NCI-H446 treated with DMSO at 0.1 percent for 48 hours (cell line): ENCODE measurements at places on chromosomes 12 and 14.

DNA sequence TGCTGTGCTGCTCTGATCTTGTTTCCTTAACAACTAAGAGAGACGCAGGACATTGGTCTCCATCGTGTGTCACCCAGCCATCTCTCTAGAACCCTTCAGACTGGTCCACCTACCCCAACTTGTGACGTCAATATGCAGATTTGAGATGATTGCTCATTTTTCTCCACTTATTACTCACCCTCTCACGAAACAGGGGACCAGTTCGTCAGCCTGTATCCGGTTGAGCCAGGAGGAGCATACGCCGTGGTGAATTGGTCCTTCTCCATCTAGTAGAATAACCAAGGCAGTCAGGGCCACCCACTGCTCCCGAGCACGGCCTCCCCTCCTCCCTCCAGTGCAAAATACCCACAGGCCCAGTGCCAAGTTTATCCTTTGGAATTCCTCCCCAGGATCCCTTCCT, 36.2 kb upstream of the FBXO21 start:
- no peak for DNase-seq

GRCh38 chr12:52268212-52268611, 6.2 kb upstream of the KRT86 start:
- DNase-seq = no peak

GRCh38 chr12:106081606-106082005, 57.1 kb downstream of the NUAK1 start:
- no peak for DNase-seq

DNA sequence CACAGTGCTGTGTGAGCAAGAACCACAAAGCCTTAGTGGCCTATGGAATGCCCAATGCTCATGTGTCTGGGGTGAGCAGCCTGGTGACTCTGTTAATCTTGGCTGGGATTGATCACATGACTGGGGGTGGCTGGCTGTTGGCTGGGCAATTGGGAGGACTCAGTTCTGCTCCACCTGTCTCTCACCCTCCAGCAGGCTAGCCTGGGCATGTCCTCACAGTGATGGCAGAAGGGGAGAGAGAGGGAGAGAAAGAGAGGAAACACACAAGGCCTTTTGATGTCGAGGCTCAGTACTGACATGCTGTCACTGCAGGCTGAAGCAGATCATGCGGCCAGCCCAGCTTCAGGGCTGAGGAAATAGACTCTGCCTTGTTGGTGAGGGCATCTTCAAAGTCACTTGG, 136.8 kb downstream of the TBX5 start:
- DNase-seq = no peak

- no peak for DNase-seq
These were observed 20.9 kb downstream of the AKAP6 start for GRCh38 chr14:32350020-32350419.

GRCh38 chr12:49487605-49488004, 51.2 kb upstream of the KCNH3 start:
- DNase-seq = no peak

- no peak for DNase-seq
These were observed 764 bp upstream of the SPTB start for GRCh38 chr14:64880221-64881121.

DNA sequence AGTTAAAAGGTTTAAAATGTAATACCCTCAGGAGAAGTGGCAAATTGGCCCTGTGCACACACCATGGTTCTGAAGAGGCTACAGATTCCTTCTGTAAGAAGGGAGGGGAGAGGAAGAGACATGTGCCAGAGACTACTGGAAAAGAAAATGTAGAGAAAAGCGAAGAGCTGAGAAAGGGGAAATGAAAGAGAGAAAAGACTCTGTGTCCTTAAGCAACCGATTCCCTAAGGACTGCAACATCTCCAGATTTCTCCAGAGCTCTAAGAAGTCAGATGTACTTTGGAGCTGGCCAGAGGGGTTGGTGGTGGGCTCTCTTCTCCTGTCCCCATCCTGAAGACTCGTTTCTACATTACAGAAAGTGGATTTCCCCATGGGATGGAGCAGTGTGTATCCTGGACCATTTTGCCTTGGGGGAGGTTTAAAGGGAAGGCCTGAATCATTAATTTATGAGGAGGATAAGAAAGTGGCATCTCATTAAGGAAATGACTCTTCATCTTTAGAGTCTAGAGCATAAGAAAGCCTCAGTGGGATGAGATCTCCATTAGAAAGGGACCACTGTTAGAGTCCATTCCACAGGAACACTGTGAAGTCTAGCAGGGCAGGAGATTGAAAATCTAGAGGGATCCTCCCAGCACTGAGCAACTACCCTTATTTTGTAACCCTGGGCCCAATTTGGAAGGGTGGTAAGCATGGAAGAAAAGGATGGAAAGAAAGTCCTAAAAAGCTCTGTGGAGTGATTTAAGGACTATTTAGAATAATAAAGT, 45.5 kb upstream of the FUT8 start:
- DNase-seq = no peak

- DNase-seq = no peak
These were observed 68.9 kb downstream of the SLC6A15 start for GRCh38 chr12:84843593-84844144.

GRCh38 chr12:3655328-3655900, 97.5 kb downstream of the CRACR2A start:
- no peak for DNase-seq

- no peak for DNase-seq
These were observed 132.0 kb upstream of the NOVA1 start for GRCh38 chr14:26729851-26730250.

DNA sequence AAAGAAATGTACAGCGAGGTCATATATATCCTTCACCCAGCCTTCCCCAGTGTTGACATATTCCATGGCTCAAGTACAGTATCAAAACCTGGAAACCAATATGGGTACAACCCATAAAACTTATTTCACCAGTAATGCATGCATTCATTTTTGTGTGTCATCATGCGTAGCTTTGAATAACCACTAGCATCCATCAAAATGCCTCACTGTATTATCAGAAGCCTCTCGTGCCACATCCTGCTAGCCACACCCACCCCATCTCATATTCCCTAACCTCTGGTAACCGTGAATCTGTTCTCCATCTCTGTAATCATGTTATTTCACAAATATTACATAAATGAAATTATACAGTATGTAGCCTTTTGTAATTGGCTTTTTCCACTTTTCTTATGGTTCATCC, 314.3 kb downstream of the RAD51B start:
- no peak for DNase-seq

- DNase-seq = peak; percentile 33
These were observed 10.8 kb downstream of the MTERF2 start for GRCh38 chr12:106975993-106976658.

GRCh38 chr12:3275171-3276041, 198.2 kb downstream of the TSPAN9 start:
- DNase-seq = no peak

GRCh38 chr12:78641837-78642423, 222.6 kb upstream of the SYT1 start:
- no peak for DNase-seq

GRCh38 chr12:2855546-2855945, 1.3 kb downstream of the TEX52 start:
- no peak for DNase-seq

GRCh38 chr14:92463141-92463540, 50.4 kb upstream of the RIN3 start:
- no peak for DNase-seq

GRCh38 chr14:45112896-45113781, 21.1 kb downstream of the FKBP3 start:
- DNase-seq = no peak

DNA sequence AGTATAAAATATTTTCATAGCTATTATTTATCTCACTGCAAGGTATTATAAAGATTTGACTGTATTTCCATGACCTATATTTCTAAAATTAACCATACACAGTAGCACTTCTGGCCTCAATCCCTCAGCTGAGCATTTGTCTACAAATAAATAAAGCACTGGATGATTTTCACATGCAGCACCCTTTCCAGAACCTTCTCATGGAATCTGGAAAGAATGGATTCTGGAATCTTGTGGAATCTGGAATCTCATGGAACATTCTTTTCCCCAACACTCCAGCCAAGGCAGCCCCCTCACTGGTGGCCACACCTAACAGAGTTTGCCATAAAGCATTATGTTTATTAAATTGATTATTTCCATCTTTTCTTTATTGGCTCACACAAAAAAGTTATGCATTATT, 199.2 kb downstream of the MSRB3 start:
- DNase-seq = no peak

DNA sequence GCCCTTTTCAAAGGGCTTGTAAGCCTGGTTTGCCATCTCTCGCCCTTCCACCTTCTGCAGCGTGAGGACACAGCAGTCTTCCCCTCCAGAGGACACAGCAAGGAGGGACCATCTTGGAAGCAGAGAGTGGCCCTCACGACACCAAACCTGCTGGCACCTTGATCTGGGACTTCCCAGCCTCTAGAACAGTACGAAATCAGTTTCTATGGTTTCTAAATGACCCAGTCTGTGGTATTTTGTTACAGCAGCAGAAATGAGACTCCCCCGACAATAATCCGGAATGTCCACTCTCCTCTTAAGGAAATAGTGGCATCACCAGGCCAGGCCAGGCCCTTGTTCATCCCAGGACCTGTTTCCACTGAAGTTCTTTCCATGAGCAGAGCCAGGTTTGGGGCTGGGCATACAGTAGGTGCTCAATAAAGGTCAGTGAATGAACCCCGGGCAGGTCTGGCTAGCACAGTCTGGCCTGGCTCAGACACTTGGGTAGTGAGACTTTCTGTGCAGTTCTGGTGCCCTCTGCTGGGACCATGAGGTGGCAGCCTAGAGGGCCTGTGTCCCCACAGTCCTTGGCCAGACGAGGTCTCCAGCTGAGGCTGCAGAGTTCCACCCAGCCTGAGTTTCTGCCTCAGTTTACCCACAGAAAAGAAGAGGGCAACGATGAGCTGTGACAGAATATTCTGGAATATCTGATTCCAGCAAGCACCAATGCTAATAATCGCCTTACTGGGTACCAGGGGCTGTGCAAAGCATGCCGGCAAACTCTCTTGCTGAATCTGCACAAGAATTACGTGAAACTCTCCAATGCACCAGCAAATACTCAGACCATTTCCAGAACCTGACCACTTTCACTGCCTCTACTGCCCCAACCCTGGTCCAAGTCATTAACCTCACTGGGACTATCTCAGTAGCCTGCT, 14.0 kb downstream of the ABCB9 start:
- peak; percentile 6 for DNase-seq

GRCh38 chr14:95431199-95432143, 85.0 kb downstream of the SYNE3 start:
- no peak for DNase-seq

GRCh38 chr12:80690513-80690912, 16.9 kb upstream of the MYF6 start:
- no peak for DNase-seq

DNA sequence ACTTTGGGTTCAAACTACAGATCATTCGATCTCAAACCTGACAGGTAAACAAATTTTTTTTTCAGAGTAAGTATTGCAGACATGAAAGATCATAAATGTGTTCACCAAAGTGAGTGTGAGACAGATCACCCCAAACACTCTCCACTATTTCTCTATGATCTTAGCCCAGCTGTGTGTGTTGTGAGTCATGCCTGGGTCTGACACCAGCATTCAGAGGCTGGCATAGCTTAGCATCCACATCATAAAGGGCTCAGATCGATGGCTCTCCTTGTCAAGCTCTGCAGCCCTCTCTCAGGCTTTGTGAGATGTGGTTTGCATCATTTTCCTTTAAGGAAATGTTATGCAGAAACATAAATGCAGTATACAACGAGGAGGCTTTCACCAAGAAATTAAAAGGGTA, 164.9 kb downstream of the ETV6 start:
- no peak for DNase-seq

DNA sequence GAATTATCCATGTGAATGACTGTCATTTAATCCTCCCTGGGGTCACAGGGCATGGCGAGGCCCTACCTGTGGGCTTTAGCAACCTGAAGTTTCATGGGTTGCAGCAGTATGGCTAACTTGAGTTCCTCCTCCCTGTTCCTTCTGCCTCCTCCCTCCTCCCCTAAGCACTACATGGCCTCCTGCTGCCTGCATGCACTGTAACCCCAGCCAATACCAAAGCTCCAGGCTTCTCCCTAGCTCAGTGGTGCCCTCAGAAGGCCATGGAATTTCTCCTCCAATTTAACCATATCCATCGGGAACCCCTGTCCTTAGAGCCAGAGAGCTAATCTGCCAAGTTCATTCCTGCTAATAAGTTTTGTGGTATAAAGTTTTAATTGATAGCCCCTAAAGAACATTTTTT, 95.1 kb downstream of the NT5DC3 start:
- no peak for DNase-seq

DNA sequence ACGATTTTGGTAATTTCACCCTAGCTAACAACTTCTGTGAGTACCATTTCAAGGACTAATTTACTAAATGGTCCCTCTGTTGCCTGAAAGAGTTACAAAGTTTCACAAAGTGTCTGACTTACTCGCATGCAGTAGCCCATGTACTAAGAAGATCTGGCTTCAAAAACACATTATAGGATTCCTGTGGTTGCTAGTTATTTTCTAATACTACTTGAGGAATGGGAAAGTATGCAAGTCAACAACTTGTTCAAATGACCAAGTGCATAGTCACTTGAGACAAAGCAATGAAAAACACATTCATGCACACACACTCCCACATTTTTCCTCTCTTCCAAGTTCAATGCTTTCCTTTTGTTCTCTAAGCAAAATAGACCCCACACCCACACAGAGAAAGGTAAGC, 219.7 kb upstream of the TMPO start:
- no peak for DNase-seq
